Fibroblast of skin of back (primary cell): ENCODE measurements at places on chromosomes 13 and 19.
A peak's percentile ranks its signal among the peaks of the same experiment; 100 is the strongest.

GRCh38 chr19:801030-801860 lies 4.0 kb downstream of the PTBP1 start:
- peak; percentile 46 for DNase-seq

GRCh38 chr19:947707-948539 lies 22.1 kb downstream of the ARID3A start:
- DNase-seq: no peak

DNA sequence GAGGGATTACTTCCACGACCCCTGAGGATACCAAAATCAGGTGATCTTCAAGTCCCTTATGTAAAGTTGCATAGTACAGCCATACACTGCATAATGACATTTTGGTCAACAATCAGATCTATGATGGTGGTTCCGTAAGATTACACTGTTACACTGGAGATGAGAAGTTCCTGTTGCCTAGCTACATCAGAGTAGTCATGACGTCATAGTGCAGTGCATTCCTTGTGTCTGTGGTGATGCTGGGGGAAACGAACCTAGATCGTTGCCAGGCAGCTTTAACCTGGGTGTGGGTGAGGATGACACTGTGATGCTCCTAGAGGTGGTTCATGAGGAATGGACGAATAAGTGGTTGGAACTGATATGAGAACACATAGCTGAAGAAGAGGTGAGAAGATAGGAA lies 9.1 kb downstream of the ZNF610 start:
- no peak for DNase-seq

DNA sequence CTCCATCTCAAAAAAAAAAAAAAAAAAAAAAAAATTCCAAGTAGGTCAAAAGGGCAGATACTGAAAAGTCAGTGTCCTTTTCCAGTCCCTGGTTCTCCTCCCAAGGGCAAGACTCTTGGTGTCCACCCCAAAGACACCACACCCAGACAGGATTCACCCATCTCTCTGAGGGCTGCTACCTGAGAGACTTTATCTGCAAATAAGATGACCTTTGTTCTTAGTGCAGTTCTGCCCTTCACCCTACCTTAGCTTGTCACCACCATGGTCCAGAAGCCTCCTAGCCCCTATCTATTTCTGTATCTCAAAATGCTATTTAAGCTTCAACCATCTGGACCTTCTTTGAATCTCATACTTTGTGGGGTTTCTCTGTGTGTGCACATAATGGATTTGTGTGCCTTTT lies 4.2 kb upstream of the FBXO27 start:
- no peak for DNase-seq

DNA sequence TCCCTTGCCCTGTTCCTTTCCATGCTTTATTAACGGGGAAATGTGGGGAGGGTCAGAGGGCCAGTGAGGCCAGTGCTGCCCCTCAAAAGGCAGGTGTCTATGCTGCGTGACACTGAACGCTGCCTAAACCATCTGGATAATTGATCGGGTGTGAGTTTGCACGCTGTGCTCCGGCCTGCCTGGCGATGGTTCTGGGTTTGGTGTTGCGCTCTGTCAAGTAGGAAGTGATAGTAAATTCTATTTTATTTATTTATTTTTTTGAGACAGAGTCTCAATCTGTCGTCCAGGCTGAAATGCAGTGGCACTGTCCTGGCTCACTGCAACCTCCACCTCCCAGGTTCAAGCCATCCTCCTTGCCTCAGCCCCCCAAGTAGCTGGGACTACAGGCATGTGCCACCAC lies 86.5 kb downstream of the ATP11A start:
- no peak for DNase-seq
